ENCODE measurements at places on chromosomes 12 and 14.

- no peak for DNase-seq
These were observed 132.9 kb upstream of the DAAM1 start for GRCh38 chr14:59055439-59056045.

DNA sequence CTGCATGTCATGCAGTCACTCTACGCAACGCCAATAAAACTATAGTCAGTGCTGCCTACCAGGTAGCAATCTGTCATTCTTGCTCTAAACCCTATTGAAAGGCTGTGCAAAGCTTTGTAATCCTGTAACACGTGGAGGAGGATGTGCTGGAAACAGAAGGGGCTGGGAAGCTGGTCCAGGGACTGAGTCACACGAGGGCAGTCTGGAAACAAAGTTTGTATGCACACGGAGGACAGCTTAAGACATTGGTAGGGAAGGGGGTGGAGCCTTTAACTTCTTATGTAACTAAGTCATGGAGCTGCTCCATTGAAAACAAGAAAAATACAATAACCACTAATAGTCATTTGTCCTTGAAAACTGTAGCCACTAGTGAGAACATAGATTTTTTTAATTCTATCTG lies 128.0 kb downstream of the BCAT1 start:
- no peak for DNase-seq

DNA sequence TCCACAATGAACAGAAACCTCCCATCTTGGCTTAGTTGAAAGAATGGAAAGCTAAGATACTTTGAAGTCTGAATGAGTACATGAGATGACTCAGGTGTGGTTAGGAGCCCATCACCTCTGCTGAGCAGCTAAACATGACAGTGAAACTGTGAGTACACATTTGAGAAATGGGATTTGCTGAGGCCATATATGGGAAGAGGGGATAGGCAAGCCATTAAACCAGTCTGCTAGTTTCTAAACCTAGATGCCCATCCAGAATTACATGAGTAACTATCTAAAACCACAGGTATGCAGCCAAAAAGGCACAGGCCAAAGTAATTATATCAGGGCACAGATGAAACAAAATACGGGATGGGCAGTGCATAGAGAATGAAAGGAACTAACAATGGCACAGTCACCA lies 41.2 kb downstream of the NKX2-1 start:
- DNase-seq, result no peak

- DNase-seq, result no peak
These were observed 36.5 kb downstream of the FOS start for GRCh38 chr14:75315144-75315543.

DNA sequence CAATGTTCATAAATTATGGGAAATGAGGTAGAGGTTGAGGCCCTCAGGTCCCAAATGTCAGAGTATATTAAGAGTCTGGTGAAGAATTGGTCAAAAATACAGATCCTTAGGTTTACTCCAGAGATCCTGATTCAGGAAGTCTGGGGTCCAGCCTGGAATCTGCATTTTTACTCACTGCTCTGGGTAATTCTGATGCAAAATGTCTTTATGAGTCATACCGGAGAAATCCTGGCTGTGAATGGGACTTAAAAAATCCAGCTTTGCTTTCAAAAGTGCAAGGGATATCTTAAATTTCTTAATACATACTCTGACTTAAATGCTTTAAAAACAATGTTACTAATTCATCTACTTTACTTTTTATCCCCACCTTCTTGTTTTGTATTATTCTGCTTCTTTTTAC lies 74.5 kb downstream of the FERMT2 start:
- no peak for DNase-seq

- DNase-seq, result no peak
These were observed 185.1 kb downstream of the NUBPL start for GRCh38 chr14:31746326-31746725.

DNA sequence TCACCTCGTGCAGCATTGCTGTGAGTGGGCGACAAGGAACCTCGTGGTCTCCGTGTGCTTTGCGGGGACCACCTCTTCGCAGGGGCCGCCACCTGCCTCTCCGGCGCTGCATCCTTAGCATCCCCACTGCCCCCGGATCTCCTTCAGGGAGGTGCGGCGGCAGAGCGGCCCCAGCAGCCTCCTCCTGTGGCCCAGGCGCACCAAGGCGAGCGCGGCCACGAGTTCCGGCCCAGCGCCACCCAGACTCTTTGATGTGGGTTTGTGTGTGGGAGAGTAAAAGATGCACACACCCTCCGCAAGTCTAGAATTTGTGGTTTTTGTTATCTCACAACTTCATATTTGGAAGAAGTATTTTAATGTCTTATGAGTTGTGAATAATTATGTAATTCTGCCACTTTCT lies 118.8 kb upstream of the DIO3 start:
- DNase-seq, result peak; percentile 59

DNA sequence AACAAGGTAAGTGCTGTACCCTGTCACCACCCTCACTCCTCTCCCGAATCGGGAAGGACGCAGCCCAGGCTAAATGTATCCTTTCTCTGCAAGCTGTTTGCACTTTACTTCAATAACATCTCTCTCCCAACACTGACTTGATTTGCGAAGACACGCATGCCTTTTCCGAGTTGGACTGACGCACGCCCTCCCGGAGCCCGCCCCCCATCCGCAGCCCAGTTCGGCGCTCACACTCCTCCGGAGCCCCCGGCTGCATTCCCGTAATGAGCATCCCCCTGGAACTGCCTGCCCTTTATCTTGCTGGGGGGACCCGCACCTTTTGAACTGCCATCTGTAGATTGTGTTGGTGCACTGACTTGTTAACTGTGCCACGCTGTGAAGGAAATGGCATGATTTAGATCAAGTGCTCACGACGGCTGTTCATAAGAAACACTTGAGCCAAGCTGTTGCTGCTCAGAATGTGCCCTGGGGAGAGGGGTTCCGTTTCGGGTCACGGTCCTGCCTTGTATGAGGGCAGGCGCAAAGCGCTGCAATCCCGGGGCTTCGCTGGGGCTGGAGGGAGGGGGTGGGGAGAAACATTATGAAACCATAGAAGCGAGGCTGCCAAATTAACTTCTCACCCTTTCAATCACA lies 176.6 kb upstream of the CDKN3 start:
- no peak for DNase-seq

GRCh38 chr12:52969828-52970569 lies 21.1 kb downstream of the KRT18 start:
- no peak for DNase-seq

GRCh38 chr14:105063056-105063455 lies 2.2 kb downstream of the GPR132 start:
- DNase-seq, result peak; percentile 13

DNA sequence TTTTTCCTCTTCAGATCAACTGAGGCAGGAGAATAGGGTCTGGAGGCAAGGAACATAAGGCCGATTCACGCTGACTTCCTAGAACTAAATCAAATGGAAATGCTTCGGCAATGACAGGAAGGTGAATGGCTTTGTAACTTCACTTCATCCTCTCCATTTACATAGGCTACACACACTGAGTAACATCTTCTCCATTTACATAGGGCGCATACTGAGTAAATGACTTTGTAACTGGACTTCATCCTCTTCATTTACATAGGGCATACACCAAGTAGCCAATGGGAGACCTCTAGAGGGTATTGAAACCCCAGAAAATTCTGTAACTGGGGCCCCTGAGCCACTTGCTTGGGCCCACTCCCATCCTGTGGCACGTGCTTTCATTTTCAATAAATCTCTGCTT lies 71.0 kb upstream of the CPSF6 start:
- no peak for DNase-seq

DNA sequence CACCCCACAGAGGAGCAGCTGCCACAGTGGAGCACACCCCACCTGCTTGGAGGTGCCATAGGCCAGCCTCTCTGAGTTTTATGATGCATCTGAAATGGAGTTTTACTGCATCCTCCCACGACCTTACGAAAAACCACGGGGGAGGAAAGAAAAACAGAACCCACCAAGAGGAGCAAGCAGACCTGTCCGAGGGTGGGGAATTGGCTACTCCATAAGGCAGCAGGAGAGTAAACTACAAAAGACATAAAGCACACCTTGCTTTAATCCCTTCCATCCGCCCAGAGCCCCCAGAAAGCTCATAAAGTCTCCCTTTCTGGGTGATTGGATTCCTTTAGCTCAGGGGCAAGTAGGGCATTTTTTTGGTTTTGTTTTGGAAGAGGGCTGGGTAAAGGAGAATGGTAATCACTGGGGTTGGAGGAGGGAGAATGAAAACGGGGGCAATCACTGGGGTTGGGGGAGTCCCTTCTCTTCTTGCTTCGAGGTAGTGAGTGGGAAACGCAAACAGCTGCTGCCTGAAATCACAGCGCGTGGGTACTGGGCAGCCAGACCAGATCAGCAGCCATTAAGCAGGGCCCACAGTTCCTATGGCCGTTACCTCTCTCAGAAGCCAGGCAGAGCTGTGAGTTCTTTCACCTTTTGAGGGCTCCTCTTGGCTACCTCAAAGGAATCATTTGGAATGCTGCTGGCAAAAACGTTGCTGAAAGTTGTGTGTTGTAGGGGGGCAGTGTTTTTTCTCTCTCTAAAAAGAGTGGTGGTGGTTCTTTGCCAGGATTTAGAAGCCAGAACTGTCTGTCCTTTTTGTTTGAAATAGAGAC lies 433.6 kb downstream of the ZFP36L1 start:
- DNase-seq, result no peak

GRCh38 chr12:23523339-23523738 lies 426.1 kb downstream of the SOX5 start:
- DNase-seq, result no peak

DNA sequence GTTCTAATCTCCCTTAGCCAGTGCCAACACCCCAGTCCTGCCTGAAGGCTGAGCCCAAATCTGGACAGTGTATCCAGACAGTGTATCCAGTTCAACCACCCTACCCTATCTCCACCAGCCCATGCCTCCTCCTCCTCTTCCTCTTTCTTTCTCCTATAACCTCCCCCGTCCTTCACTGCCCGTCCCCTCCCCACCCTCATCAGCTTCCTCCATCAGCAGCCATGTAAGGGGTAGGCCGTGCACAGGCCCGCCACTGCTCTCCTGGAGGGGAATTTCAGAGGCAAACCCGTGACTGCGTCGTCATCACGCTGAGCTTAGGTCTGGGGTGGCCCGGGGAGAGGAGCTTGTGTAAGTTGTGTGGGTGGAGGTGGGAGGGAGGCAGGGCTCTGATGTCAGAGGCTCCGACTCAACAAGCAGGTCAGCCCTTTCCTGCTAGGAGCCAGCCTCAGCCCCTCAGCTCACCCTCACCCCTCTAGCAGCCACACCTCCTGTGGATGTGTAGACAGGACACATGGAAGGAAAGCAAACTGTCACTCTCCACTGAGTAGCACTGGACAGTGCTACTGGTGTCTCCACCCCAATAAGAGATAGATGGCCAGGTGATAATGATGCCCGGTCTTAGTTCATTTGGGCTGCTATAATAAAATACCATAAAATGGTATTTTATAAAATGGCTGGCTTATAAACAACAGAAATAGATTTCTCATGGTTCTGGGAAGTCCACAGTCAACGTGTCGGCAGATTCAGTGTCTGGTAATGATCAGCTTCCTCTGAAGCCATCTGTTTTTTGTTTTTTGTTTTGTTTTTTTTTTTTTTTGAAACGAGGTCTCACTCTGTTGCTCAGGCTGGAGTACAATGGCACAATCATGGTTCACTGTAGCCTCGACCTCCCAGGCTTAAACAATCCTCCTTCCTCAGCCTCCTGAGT lies 50.5 kb downstream of the IRF2BPL start:
- DNase-seq, result peak; percentile 74

GRCh38 chr12:124517260-124518050 lies 50.0 kb downstream of the NCOR2 start:
- DNase-seq, result no peak

- DNase-seq, result no peak
These were observed 211.7 kb upstream of the FKBP4 start for GRCh38 chr12:2583091-2583497.

- no peak for DNase-seq
These were observed 996.0 kb downstream of the NRXN3 start for GRCh38 chr14:79166171-79166570.

DNA sequence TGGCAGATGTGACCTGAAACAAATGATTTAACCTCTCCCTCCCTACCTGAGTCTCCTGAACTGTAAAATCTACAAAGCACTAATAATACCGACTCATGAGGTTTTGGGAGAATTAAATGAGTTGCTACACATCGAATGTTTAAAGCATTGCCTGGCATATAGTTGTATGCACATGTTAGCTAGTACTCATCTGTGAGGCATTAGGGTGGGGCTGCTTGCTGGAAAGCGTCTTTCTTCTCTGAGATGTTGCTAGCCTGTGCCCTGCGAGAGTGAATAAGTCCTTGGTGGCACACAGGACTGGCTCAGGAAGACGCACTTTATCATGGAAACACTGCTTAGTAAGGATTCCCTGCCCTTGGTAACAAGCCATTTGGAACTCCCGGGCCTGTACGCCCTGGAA lies 6.1 kb downstream of the RAPGEF3 start:
- DNase-seq, result no peak

- DNase-seq, result no peak
These were observed 51.3 kb downstream of the IQSEC3 start for GRCh38 chr12:117816-118345.

GRCh38 chr12:57319678-57320469 lies 68.9 kb upstream of the STAC3 start:
- DNase-seq, result no peak

DNA sequence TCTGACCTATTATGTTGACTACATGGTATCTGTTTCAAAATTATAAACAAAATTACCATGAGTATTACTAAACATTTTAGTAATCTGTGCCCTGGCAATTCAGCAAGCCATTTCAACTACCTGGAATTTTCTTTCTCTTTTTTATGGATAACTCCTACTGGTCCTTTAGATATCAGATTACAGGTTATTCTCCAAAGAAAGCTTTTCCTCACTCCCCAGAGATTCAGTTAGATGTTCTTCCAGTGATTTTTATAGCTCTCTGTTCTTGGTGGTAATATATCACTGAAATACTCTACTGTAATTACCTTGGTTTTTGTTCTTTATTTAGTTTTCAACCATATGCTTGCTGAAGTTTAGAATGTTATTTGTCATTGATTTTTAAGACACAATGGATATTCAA lies 930.2 kb upstream of the FOXG1 start:
- no peak for DNase-seq

DNA sequence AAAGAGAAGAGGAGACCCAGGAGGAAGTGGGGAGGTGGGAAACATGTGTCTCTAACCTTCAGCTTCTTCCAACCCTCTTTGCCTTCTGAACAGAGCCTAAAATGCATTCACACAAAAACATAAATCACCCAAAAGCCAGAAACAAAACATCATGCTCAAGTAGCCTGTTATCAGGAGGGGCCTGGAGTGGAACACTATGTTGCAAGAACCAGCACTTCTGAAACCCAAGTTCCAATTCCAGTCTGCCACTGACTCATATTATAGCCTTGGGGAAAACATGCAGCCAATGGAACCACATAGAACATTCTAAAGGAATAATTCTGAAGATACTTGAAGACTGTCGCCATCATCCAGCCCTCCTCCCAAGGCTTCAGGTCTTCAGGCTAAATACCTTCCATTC lies 169.8 kb upstream of the PLXNC1 start:
- DNase-seq, result no peak
